ENCODE measurements at places on chromosomes 11 and 22.

DNA sequence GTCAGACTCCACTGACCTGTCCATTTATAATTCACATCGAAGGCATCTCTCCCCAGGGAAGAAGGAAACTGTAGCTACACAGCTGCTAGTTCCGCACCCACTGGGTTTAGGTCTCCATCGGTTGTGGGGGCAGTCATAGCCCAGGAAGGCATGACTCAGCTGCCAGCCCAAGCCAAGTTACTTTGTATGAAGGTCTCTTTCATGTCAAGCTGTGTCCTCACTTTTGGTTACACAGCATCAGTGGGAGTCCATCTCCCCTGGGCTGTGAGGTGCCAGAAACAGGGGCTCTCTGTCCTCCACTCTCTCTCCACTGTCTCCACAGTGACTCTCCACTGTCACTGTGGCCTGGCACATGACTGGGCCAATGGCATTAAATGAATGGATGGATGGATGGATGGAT is 585.2 kb downstream of the BRD1 start:
- no peak for DNase-seq

GRCh38 chr11:105719073-105719822 is 109.4 kb downstream of the GRIA4 start:
- no peak for DNase-seq

DNA sequence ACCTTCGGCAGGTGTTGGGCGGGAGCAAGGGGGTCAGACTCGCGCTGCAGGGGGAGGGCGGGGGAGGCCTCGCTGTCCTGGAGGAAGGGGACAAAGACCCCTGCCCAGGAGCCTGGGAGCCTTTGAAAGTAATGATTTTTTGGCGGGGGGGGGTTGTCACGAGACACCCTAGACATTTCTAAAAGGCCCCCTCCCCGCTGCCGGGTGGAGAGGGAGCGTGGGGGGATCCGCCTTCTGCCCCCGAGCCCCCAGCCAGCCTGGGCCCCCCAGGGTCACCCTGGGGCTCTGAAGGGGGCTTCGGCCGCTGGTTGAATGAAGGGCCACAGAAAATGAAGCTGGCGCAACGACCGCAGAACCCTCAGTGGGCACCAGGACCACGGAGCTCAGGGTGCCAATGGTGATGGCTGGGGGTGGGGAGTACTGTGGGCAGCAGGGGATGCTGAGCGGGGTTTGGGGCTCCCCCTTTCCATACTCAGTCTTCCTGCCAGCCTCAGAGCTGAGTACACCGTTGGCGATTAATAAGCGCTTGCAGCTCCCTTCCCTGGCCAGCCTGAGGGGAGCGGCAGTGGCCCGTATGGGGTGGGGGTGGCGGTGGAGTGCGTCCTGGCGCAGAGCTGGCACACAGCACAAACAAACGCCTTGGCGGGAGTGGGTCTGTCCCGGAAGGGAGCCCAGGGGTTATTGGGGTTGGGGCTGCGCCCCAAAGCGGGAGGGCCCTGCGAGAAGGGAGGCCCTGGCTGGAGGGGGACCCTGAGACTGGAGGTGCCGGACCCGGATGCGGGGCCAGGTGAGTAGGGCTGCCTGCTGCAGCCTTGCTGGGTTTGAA is 1.2 kb upstream of the DUSP8 start:
- DNase-seq, result no peak

DNA sequence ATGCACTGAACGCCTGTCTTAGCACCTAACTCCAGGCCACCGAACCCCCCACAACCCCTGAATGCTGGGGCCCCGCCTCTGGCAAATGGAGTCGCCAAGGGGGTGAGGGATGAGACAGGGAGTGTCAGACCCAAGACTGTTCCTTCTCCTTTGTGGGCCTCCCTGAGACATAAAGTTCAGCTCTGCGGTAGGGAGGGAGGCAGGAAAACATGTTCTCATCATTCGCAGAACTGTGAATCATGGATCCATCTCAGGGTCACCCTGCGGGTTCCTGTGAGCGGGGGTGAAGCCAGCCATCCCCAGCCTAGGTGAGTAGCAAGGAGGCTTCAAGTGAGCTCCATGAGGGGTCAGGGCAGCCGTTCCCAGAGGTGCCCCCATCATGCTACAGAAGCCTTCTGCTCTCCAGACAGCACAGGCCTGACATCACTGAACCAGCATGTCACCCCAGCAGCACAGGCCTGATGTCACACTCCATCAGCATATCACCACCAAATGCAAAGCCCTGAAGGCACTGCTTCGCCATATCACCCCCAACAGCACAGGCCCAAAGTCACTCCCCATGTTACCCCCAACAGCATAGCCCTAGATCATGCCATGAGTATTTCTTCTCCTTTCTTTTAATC is 27.2 kb downstream of the TMPRSS6 start:
- DNase-seq, result no peak

- DNase-seq, result no peak
These were observed 319.8 kb downstream of the DLG2 start for GRCh38 chr11:85307366-85307765.

- no peak for DNase-seq
These were observed 51.6 kb downstream of the DGCR2 start for GRCh38 chr22:19070397-19071169.

DNA sequence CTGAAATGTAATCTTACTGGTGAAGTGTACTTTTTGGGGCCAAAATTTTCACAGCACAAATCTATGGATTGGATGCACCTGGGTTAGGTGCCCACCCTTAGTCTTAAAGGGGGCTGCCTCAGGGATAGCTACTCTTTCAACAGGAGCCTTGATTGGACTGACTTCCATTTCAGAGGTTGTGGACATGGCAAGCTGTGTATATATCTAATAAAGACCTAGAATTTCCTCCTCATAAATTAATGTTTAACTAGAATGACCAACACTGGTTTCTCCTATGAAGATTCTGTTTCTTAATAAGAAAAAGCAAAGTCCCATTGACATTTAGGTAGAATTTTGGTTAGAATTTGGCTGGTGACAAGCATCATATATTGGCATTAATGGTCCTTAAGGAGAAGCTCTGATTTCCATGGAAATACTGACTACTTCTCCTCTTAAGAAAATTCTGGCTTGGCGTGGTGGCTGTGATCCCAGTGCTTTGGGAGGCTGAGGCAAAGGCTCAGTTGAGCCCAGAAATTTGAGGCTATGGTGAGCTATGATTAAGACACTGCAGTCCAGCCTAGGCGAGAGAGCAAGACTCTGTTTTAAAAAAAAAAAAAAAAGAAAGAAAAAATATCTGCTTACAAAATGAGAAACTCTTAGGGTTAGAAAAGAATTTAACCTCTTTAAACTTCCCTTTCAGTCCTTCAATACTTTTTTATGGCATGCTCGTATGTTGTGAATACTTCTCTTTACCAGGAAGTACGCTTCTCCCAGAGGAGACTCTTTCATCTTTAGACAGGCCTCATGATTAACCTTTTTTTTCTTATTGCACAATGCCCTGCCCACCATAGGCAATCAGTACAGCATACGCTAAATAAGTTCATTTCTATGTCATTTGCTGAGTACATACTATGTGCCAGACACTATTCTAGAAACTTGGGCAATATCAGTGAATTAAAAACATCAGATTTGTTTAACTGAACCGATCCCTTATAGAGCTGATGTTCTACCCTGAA is 77.2 kb downstream of the PRR5L start:
- no peak for DNase-seq

GRCh38 chr11:112693781-112694180 is 267.4 kb upstream of the NCAM1 start:
- DNase-seq, result no peak

GRCh38 chr11:126450198-126450597 is 94.7 kb downstream of the ST3GAL4 start:
- DNase-seq, result no peak

DNA sequence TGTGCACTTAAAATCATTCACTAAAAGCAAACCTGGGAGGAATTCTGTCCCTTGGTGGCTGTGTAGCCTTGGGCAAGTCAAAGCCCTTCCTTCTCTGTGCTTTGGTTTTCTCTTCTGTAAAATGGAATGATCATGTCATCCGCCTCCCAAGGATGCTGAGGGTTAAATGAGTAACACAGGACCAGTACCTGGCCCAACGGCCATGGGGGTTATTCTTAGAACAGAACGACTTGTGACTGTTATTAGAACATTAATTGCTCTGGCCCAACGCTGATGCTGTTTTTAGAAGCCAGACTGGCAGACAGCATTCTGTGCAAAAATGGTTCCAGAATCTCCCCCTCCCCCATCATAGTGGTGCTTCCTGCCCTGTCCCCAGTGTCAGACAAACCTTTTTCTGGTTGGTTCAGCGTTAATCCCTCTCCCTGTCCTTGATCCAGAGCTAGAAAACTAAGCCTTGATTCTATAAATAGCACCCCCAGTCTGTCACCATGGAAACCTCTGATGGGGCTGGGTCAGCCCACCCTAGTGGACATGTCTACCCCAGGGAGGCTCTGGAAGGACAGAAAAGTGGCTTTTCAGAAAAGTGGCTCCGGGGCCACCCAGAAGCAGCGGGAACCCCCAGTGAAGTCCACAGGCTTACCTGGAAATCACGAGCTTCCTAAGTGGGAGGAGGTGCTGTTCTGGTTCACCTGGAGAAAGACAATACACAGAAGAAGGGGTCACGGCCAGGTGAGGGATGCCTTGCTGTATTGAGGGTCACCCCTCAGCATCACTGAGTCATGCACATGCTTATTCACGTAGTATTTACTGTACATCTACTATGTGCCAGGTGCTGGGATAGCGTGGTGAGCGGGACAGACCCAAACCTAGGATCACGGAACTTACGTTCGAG is 15.5 kb upstream of the TFIP11 start:
- no peak for DNase-seq

DNA sequence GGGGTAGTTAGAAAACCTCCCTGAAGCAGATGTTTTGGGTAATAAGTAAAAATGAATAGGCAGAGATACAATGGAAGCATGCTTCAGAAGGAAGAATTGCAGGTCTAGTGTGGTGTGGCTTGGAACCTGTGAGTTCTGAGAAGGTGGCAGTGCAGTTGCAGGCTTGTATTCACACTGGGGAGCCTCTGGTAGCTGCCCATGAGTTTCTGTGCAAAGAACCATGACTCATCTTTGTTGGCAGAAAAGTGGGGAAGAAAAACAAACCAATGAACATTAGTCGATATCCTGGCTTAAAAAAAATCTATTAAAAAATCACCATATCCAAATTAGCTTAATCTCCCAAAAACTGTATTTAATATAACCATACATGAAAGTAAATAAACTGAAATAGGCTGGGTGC is 232.6 kb downstream of the FAT3 start:
- no peak for DNase-seq

DNA sequence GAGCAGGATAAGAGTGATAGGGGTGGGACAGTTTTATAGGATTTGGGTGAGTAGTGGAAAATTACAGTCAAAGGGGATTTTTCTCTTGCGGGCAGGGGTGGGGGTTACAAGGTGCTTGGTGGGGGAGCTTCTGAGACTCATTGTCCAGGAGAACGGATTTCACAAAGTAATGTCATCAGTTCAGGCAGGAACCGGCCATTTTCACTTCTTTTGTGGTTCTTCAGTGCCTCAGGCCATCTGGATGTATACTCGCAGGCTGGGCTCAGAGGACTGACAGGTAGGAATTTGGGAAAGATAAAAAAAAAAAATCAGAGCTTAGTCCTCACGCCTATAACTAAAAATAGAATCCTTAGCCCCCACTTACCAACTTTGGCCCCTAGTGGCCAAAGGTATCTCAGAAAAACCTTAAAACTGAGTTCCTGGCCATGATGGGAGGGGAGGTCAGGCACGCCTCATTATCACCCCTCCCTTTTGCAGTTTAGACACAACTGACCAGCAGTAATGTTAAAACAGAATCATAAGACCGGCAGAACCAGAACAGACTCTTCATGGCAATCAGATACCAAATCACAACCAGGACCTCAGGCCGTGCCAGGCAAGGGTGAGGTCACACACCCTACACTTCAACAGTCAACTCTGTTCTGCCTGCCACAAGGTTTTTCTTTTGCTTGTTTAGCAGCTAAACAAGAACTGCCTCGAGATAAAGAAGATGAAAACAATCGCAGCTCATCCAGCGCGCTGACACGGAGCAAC is 8.9 kb upstream of the APOBEC3G start:
- DNase-seq, result no peak

GRCh38 chr11:71381781-71382505 is 66.2 kb downstream of the DHCR7 start:
- DNase-seq, result no peak

DNA sequence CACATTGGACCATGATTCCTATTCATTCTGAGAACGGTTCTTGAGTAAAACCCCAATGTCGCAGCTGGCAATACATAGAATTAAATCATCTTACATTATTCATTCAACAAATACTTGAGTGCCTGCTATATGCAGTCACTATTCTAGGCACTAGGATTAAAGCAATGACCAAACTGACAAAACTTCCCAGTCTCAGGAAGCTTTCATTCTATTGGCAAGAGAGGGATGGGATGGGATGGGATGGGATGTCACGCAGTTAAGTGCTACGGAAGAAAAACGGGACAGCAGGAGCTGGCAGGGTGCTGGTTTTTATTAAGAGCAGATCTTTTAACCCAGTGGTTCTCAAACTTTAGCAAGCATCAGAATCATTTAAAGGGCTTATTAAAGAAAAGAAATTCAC is 2.9 kb downstream of the PAK1 start:
- no peak for DNase-seq

DNA sequence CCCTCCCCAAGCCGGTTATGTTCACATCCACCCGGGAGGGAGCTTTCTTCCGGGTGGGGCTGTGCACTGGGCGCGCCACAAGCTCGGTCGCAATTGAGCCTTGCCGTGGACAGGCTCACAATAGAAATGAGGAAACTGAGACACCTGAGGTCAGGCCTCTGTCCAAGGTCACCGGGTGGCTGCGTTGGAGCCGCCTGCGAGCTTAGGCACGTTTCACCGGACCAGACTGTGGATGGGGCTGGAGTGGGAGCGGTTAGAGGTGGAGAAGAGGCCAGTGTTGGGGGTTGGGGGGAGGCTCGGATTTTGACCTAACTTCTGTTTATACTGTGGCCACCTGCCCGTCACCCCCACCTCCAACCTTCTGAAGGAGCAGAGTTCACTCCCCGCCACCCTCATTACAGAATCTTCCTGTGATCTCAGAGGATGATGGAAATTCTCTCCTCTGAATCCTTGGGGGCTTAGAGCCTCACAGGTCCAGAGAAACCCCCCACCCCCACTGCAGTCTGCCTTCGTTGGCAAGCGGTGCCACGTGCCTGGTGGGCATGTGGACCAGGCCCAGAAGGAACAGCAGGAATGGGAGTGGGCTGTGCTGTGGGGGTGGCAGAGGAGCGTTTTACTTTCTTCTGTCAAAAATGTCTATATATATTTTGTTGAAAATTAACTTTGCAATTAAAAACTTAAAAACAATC is 631 bp upstream of the NPTXR start:
- no peak for DNase-seq

DNA sequence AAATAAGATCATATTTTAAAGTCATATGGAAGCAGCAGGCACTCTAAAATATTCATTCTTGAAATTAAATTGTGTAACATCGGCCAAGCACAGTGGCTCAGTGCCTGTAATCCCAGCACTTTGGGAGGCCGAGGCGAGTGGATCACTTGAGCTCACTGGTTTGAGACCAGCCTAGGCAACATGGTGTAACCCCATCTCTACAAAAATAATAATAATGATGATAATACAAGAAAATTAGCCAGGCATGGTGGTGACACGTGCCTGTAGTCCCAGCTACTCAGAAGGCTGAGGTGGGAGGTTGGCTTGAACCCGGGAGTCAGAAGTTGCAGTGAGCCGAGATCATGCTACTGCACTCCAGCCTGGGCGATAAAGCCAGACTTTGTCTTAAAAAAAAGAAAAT is 77.4 kb downstream of the TRIM29 start:
- DNase-seq, result no peak

GRCh38 chr22:22386602-22387385 is 121.7 kb downstream of the ZNF280B start:
- DNase-seq, result no peak

Measured in KG1 (cell line).